ENCODE measurements at places on chromosomes 4 and X.

- DNase-seq, result no peak
Measured at GRCh38 chr4:187179086-187180058, 455.7 kb upstream of the FAT1 start.

GRCh38 chrX:30949554-30949953 is 60.5 kb upstream of the TAB3 start:
- DNase-seq, result no peak

- DNase-seq, result no peak
Measured at GRCh38 chrX:115978068-115978467, 192.5 kb upstream of the AGTR2 start.

GRCh38 chrX:69066966-69067525 is 98.2 kb downstream of the PJA1 start:
- DNase-seq, result no peak

- DNase-seq, result no peak
Measured at GRCh38 chr4:169160825-169161224, 109.9 kb downstream of the SH3RF1 start.

DNA sequence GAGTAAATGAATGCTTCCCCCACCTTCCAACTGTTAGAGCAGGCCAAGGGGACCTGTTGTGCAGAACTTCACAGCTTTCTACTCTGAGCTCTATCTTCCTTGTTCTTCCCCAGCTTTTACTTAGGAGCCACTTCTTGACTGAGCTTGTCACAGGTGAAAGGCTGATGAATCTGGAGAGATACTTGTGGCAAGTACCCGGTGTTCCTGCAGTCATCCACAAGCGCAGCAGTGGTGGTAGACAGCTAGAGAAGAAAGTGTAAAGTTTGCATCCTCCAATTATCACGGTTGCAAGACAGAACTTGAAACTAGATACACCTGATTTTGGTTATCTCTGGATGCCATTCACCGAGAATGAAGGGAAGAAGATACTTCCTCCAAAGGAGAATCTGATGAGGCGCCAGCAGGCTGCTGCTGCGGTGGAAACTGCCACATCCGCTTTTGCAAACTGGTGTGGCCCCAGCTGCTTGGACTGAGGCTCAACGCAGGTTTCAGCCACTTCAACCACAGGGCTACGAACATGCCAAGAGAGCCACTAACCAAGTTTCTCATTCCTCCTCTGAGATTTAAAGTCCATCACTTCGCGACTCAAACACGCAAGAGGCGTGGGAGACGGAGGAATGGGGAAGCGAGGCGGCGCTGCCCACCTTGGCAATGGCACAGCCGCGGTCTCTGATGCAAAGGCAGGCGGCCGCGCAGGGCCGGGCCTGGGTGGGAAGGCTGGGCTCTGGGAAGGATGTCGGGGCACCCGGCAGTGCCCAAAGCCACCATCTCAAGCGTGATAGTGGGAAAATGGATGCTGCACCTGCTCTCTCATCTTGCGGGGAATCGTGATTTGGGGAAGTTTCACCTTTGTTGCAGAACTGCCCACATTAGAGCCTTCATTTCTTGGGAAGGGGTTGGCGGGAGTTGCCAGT is 1.3 kb upstream of the FHIP1A start:
- no peak for DNase-seq

DNA sequence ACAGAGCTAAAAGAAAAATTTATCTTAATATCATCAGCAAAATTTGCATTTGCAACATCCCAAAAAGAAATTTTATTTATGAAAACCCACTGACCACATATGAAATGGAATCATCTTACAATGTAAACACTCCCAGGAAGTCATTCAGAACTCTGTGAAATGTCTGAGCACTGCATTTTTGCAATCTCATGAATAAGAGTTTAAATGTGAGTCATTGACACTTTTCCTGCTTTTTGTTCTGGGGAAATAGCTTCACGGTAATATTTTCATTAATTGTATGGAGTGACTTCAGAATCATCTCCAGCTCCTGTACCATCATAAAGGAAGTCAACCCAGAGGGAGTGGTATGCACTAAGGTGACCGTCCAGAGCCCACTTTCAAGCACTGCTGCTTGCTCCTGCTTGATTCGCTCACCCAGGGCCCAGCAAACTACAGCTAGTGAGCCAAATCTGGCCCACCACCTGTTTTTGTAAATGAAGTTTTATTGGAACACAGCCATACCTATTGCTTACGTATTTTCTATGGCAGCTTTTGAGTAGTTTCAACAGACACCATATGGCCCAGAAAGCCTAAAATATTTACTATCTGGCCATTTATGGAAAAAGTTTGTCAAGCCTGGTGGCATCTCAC is 17.2 kb downstream of the EDNRA start:
- DNase-seq, result no peak

DNA sequence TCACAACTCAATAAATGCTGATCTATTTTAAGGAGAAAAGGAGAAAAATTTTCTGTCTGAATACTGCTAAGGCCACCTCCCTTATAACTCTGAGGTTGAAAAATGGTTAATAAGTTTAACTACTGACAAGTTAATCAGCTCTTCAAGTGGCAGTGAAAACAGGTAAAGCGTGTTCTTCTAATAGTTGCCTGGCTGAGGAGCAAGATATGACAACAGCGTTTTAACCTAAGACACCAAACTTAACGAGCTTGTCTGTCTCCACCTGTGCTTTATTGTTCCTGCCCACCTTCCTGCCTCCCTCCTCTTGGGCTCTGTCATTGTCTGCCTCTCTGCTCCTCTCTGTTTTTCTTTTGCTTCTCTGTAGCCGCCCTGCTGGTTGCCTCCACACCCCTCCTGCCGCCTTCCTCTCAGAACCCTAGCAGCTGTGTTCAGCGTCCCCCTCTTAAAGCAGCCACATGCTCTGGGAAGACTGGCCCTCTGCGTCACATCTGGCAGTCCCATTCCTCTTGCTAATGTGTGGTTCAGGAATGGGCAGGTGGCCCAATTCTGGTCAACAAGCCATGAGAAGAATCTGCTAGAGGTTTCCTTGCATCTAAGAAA is 4.3 kb upstream of the TSPAN5 start:
- DNase-seq, result no peak

- no peak for DNase-seq
Measured at GRCh38 chr4:83782591-83782990, 246.7 kb downstream of the GPAT3 start.

DNA sequence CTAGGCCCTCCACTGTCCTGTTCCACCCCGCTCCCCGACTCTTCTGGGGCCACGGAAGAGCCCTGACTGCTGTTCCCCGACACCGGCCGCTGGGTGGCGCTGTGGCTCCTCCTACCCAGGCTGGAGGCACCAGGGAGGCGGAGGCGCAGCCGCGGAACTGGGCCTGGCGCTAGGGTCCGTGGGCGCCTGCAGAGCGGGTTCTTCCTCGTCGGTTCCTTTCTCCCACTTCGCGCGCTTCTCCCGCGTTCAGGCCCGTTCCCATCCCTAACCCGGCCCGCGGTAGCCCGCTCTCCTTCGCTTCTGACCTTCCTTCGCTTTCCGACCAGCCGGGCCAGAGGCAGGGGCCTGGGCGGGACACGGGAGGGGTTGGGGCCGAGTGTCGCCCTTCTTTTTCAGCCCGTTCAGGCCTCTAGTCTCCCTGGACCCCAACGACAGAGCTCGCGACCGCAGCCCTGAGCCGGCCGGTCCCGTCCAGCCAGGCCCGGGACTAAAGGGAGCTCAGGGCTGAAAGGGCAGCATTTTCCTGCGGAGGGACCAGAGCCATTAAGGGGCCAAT is 34.3 kb downstream of the NALF2 start:
- peak; percentile 55 for DNase-seq

DNA sequence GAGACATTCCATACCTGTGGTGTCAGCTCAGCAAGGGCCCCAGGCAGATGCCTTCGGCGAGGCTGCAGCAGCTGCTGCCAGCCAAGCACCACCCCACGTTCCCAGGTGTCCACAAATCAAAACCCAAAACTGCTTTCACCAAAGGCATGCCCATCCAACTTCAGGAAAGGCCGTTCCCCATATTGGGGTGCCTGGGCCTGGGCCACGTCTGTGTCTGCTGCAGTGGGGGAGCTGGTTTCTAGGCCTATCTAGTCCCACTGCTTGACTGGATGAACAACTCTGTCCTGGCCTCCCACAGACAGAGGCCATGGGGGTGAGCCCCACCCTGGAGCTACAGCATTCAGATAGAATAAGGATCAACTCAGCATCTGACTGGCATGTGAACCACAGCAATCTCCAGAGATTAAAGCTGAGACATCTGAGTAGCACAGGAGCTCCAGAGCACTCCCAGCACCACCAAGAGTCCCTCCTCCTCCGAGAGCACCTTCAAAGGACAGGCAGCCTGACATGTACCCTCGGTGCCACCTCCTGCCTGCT is 37.0 kb downstream of the NAT8L start:
- DNase-seq, result no peak

- no peak for DNase-seq
Measured at GRCh38 chrX:97740886-97741285, 857.2 kb downstream of the RPA4 start.

DNA sequence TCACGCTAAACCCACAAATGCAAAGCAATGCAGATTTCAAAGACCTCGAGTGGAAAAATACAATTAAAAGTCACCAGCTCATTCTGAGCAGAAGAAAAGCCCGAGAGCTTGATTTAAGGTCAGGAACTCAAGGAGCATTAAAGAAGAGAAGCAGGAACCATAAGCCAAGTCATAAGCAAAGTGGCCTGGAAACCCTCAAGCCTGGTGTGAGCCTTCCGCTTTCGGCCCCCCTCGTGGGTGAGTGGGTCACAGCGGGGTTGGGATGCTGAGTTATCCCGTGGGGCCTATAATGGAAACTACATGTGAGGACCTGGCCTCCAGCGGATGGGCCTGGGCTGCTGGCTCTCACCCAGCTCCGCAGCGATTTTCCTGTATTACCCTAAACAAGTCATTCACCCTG is 504.3 kb downstream of the RAB28 start:
- DNase-seq, result no peak

GRCh38 chrX:18833071-18833731 is 125.8 kb downstream of the PPEF1 start:
- DNase-seq, result no peak

DNA sequence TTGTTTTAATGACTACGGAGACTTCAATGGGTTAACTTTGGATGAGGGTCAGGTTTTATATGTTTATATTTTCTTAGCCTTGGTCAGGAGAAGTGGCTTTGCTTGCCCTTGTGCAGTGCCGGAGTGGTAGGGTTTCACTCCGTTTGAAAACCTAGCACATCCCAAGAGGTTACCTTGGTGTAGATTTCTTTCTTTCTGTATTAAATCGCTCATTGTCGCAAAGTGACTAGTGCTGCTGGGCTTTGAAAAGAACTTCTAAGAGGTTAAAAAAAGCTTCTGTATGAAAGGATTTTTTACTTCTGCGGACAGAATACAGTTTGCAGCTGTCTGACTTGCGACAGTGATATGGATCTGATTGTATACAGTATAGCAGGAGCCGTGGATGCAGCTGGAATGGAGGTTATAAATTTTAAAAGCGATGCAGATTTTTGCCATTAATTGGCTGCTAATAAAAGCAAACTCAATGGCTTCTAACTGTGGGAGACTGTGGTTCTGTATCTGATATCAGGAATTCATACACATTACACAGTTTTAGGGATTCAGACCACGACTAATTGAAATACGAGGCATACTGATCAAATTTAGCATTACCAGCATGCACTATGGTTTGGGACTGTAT is 340.9 kb upstream of the PITX2 start:
- DNase-seq, result no peak

DNA sequence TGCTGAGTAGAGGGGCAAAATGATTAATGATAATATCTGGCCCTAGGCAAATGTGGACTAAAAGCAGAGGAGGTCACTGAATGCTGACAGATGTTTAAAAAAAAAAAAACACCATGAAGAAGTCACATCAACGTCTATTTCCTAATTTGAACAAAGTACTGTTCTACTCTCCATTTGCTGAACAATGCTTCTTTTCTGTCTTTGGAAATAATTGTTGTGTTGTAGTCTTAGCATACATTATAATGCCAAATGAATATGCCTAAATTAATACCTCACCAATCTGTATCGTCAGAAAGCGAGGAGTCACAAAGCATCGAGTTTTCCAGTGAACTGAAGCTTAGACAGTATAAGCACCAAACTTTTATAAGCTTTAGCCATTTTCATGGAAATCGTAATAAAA is 140.9 kb upstream of the JADE1 start:
- peak; percentile 20 for DNase-seq

- DNase-seq, result peak; percentile 62
Measured at GRCh38 chr4:123699880-123700771, 303.5 kb downstream of the SPRY1 start.

- DNase-seq, result no peak
Measured at GRCh38 chr4:17093481-17093880, 195.0 kb upstream of the LDB2 start.

- no peak for DNase-seq
Measured at GRCh38 chr4:38965866-38966265, 66.3 kb downstream of the TMEM156 start.

DNA sequence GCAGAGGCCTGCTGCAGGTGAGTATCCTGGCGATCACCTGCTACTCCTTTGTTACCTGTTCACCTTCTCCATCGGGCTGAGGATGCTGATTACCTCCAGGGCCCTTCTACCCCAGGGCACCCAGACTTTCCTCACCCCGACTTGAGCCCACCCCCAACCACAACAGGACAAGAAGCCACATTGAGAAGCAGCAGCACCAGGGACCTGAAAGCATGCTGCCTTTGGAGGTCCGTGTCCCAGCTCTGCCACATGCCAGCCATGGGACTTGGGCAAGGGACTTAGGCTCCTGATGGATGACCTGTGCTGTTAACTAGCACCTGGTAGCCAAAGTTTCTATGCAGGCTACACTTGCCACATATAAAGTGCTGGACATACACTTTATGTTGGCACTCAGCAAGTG is 89.7 kb downstream of the CPZ start:
- no peak for DNase-seq

DNA sequence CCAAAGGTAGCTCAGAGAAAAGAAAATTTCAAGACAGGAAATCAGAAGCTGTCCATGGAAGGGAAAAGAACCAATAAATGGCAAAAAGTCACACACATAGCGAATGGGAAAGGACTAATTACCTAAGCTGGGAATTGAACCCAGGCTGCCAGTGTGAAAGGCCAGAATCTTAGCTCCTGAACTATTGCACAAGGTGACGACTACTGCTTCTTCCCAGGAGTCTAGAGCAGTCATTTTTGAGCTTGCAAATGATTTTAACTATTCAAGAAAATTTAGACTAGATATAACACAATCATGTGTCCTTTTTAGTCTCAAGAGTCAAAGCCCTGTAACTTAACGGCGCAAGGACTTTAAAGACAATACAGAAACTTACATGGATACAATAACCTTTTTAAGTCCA is 34.1 kb upstream of the ZNF81 start:
- DNase-seq, result peak; percentile 10

DNA sequence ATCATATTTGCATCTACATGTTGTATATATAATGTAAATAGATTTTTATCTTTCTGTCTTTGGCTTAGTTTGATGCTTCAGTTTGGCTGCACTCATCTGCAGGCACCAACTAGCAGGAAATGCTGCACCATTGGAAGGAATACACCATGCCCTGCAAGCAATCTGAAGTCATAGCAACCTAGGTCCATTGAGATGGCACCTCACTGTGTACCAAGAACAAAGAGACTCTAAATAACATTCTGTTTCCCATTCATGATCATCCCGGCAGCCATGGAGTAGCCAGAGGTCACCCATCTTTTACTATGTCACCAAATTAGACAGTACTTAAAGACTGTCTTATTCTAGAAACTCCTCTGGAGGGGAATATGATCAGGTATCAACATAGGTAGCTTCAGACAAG is 40.8 kb upstream of the HS6ST2 start:
- DNase-seq, result no peak

Measured in putamen (tissue), 1 donor.